ENCODE measurements at places on chromosomes 2 and 18.

DNA sequence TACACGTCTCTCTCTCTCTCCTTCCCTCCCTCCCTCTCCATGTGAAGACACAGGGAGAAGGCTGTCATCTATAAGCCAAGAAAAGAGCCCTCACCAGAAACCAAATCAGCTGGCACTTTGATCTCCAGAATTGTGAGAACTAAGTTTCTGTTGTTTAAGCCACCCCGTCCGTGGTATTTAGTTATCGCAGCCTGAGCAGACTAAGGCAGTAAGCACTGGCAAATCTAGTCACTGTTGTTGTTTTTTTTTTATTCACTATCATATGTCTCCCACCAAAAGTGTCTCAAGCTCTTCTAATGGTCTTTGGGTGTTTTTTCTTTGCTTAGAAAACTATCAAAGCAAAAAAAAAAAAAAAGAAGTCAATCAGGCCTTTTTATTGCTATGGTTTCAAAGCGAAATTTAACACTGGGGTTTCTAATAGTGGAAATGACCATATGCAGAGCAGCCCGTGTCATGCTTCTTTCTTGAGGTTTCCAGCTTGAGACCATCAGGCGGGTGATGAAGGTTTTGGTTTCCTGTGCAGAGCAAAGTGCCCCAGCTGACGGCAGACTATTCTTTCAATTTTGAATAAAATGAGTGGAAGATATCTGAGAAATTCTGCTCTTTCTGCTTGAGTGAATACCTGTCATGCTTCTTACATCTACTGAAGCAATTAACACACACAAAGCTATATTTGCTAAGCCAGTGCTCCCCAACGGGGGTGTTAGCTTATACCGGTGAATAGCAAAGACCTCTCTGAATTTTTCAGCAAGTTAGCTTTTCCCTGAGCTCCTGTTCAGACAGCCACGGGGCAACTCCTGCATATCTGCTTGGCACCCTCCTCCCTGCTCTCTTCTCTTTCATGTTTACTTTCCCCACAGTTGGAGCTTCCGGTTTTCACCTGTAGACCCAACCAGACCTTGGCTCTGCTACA lies 394.1 kb upstream of the ATP5MC3 start:
- peak; percentile 32 for DNase-seq

GRCh38 chr2:201931475-201931874 lies 102.2 kb upstream of the FZD7 start:
- no peak for DNase-seq

DNA sequence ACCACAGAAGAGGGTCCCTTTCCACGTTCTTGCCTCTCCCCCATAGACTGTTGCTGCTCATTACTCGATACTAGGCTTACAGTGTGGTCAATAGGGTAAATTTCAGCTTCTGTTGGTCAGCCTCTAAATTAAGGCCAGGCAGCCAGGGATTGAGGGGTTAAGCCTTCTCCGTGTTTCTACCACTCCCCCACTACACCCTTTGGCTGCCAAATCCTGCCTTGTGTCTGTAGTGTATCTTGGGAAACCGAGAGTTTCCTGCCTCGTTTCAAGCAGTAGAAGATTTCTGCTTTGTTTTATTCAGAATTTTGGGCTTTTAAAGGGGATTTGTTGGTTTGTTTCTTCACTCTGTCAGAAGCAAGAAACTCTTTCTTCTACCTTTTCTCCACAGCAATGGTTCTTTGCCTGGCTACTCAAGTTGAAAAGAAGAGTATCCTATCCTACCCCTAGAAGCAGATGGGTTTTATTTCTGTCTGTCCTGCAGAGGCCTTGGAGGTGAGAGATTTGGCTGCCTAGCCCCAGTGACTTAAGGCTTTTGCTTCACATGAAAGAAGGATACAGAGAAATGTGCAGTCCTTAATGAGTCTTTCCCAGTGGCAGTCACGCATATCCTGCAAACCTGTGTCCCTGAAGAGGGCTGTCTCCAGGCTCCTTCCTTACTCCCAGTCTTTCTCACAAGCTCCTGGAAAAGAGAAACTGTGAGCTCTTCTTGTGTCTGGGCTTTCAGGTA lies 261.5 kb upstream of the TANK start:
- no peak for DNase-seq

DNA sequence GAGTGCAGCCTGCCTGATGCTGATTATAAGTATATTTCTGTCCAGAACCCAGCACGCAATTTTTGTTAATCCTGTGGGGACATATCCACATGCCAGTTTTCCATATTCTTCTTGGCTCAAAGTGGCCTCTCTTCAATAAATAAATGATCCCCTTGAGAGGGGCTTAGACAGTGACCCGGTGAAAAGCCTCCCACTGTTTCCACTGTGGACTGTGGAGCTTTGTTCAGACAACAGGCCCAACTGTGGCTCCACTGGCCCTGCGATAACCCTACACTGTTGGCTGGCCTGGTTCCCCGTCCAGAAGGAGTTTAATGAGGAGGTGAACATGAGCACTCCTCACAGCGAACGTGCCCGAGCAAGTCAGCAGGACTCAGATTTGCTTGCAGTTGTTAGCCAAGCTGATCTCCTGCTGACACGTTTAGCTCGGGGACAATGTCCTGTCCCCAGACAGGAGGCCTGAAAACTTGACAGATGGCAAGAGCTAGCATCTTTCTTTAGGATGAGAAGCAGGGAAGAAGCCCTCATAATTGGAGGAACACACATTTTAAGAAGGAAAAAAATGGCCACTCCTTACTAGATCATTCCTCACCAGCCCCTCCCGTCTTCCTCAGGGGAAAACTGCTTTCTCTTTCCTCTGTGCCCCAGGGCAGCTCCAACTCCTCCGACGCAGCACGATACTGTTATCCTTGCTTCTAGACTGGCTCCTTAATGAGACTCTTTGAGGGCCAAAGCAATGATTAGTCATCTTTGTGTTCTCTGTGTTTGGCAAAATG lies 20.0 kb upstream of the MTCL1 start:
- DNase-seq, result no peak

DNA sequence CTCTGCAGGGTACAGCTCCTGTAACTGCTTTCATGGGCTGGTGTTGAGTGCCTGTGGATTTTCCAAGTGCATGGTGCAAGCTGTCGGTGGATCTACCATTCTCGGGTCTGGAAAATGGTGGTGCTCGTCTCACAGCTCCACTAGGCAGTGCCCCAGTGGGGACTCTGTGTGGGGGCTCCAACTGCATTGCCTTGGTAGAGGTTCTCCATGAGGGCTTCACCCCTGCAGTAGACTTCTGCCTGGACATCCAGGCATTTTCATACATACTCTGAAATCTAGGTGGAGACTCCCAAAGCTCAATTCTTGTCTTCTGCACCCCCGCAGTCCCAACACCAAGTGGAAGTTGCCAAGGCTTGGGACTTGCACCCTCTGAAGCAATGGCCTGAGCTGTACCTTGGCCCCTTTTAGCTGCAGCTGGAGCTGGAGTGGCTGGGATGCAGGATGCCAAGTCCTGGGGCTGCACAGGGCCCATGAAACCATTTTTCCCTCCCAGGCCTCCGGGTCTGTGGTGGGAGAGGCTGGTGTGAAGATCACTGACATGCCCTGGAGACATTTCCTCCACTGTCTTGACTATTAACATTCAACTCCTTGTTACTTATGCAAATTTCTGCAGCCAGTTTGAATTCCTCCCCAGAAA lies 41.6 kb downstream of the EDAR start:
- DNase-seq, result no peak

- DNase-seq, result no peak
Observed at GRCh38 chr18:3402982-3403451, 47.0 kb upstream of the TGIF1 start.

DNA sequence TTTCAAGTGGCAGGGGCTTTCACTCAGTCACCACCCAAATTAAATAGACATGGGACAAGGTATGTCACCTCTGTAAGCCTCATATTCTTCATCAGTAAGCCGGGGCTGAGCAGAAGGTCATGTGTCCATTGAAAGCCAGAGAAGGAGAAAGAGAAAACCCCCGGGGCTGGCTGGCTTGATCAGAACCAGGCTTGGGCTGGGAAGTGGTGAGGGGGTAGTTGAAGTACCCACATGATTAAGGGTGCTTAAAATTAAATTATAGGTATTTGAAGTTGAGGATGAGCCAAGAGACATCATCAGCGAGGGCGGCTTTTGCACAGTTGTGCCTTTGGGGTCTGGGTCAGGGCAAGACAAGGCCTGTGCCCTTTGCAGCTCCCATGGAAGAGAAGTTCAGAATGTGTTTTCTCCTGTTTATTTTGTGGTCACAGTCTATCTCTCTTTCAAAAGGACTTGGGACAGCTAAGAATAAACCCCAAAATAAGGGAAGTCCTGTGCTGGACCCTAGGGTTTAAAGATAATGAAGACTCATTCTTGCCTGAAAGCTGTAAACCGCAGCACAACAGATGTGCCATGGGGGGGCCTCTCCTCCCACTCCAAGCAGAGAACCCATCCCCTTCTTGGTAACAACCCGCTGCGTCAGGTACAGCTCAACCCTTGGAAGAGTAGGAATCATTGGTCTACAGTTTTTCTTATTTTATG lies 10.7 kb downstream of the DBI start:
- DNase-seq, result no peak

GRCh38 chr2:9228088-9228751 lies 21.6 kb downstream of the ASAP2 start:
- DNase-seq, result no peak

- peak; percentile 39 for DNase-seq
Observed at GRCh38 chr18:21684731-21685130, 19.8 kb downstream of the ABHD3 start.

DNA sequence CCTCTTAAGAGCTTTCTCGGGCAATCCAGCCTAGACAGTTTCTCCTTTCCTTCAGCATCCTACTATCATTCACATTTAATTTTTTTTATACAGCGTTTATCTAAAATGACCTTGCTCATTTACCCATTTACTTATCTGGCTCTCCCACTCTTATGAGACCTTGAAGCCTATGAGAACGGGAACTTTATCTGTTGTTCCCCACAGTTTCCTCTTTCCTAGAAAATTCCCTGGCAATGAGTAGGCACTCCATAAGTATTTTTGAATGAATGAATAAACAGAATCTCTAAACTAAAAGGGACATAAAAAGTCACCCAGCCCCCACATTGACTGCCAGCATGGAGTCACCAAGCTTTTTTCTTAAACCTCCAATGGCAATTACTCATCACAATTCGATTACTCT lies 353.2 kb downstream of the METTL4 start:
- no peak for DNase-seq

DNA sequence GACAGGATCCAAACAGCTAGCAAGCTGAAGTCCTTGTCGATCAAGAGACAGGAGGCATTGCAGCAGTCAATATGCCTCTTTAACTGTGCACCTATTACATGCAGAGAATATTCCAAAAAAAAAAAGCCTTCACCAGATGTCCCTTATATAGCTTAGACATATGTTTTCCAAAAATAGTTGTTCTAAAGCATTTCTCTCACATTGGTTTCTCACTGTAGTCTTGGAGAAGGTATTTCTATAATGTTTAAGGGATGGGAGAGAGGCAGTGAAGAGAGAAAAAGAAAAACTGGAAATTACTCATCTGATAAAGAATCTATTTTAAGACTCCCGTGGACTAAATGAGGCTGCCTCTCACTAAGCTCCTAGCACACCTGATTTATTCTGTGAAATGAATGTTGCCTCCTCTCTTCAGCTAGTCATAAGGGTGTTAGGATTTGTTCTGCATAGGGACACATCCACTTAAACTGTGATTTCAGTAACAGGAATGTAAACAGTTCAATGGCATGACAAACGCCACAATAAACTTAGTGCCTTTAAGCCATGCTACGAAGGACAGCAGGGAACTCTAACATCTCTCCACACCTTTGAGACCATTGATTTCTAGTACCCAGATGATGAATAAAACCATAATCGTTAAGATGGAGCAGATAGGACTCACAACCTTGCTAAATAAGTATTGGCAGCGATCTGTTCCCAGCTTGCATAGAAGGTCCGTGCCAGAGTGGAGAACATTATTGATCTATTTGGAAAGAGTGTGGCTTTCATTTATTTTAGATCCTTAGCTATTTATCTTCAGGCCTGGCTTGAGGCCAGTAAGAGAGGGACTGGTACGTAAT lies 98.6 kb upstream of the NCK2 start:
- DNase-seq, result no peak

GRCh38 chr18:13401826-13402225 lies 183.3 kb downstream of the LDLRAD4 start:
- DNase-seq, result no peak
